ENCODE measurements at places on chromosomes 11 and 22. TPM values are rescaled to one million over a fixed set of nuclear protein-coding genes. Genes with fewer than 3 reads are reported as not detected.

ENTHD1 gene
- total RNA-seq, result not detected

MYOD1 gene
- total RNA-seq, result not detected

PTPN5 gene
- 0.07 TPM for total RNA-seq

CSF2RB gene
- total RNA-seq, result 1.1 TPM

GAL gene
- 16.1 TPM for total RNA-seq

CHEK1 gene
- total RNA-seq, result 17.5 TPM

WNT7B gene
- total RNA-seq, result 15.3 TPM
